ENCODE measurements at places on chromosomes 2 and 18. TPM values are rescaled to one million over a fixed set of nuclear protein-coding genes. Genes with fewer than 3 reads are reported as not detected.

TMEM17 gene
- 0.42 TPM for total RNA-seq

LYPD1 gene
- 0.28 TPM for total RNA-seq

GNLY gene
- 1.5 TPM for total RNA-seq

CIDEA gene
- total RNA-seq = not detected

LYPD6B gene
- total RNA-seq = not detected

CCDC68 gene
- total RNA-seq = 10.1 TPM

COL4A3 gene
- 36.7 TPM for total RNA-seq

LCT gene
- not detected for total RNA-seq

NAT8 gene
- total RNA-seq = not detected

IDH1 gene
- total RNA-seq = 40.9 TPM

ZNF521 gene
- 8.0 TPM for total RNA-seq

DUSP11 gene
- 34.8 TPM for total RNA-seq

COLEC11 gene
- 9.4 TPM for total RNA-seq

GRCh38 chr2:129248198-129248597 is 731.3 kb upstream of the RAB6C start:
- DNase-seq = no peak
- no peaks in the 10 kb centered on the region for H3K27me3 ChIP-seq
- no peaks in the 10 kb centered on the region for H3K4me1 ChIP-seq
- H3K4me3 ChIP-seq = no peak overlapping the region
- no peak overlapping the region for H3K27ac ChIP-seq

GRCh38 chr2:206937555-206937954 is 1.8 kb upstream of the CPO start:
- peaks cover 13% of the 10 kb centered on the region for H3K4me1 ChIP-seq
- H3K36me3 ChIP-seq = no peaks in the 10 kb centered on the region
- no peak for DNase-seq
- no peak overlapping the region for H3K4me3 ChIP-seq
- H3K27me3 ChIP-seq = no peaks in the 10 kb centered on the region

DNA sequence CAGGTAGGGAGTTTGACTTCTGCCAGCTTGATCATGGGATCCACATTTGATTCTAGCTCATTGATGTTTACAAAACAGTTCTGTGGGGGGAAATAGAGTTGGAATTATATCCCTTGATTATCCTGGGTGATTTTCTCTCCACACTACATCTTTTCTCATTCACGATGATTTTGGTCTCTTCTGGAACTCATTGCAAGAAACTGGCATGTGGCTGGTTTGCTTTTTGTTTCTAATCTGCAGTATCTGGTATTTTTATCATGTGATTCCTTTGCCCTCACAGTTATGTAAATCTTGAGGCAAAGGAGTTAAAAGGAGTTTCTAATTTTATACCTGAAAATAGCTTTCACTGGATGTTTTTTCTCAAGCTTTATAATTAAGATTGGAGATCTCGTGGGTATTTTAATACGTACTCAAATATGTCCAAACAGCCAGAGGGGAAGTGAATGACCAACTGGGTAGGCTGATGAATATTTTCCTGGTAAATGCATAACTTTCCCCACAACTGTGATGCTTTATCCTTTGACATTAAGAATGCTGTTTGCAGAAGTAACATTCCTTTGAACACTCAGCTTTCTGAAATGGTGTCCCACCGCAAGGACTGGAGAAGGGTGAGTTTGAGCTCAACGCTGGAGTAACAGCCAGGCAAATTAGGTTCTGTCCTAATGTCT is 502.9 kb upstream of the ZEB2 start:
- DNase-seq = no peak
- no peaks in the 10 kb centered on the region for H3K36me3 ChIP-seq
- H3K4me3 ChIP-seq = peak overlapping the region; percentile 58
- H3K4me1 ChIP-seq = peaks cover 24% of the 10 kb centered on the region
- H3K27ac ChIP-seq = peak overlapping the region; percentile 52

- H3K27ac ChIP-seq = no peak overlapping the region
- DNase-seq = no peak
- no peaks in the 10 kb centered on the region for H3K36me3 ChIP-seq
- H3K27me3 ChIP-seq = no peaks in the 10 kb centered on the region
- H3K4me3 ChIP-seq = no peak overlapping the region
Observed at GRCh38 chr2:141871913-141872634, 258.7 kb downstream of the LRP1B start.

DNA sequence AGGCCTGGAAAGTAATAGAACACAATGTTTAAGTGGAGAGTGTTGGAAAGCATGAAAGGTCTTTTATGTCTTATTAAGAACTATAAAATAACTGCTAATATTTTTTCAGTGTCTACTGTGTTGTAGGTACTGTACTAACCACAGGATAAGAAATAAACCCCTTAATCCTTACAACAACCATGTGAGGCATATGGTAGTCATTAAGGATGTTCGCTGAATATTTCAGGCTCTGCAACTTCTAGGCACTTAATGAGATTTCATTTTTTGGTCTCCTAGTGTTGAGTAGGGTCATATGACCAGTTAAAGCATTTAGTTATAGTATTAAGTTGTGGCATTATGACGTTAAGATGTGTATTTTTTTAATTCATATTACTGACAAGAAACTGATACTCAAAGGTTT is 346.6 kb upstream of the KCNH7 start:
- H3K4me1 ChIP-seq = no peaks in the 10 kb centered on the region
- no peaks in the 10 kb centered on the region for H3K27me3 ChIP-seq
- H3K4me3 ChIP-seq = no peak overlapping the region
- no peak for DNase-seq

DNA sequence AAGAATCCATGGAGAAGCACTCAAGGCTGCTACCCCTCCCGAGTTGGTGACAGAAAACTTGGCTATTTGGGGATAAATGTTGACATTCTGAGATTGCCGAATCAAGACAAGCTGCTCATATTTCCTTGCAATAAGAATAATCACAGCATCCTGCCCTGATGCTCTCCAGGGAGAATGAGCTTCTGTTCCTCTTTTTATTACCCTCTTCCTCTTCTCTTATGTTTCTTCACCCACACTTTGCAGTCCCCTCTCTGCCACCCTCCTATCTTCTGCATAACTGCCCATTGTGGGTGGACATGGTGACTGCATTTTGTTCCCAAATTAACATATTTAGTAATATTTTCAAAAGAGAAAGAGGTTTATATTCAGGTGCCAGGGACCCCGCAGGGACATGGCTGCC is 11.9 kb upstream of the MSGN1 start:
- H3K36me3 ChIP-seq = no peaks in the 10 kb centered on the region
- H3K4me3 ChIP-seq = no peak overlapping the region
- H3K27ac ChIP-seq = no peak overlapping the region
- H3K4me1 ChIP-seq = no peaks in the 10 kb centered on the region

- H3K27me3 ChIP-seq = no peaks in the 10 kb centered on the region
- DNase-seq = no peak
- no peak overlapping the region for H3K27ac ChIP-seq
- no peaks in the 10 kb centered on the region for H3K4me1 ChIP-seq
Observed at GRCh38 chr18:61173554-61173953, 159.7 kb upstream of the CDH20 start.

GRCh38 chr18:8351161-8351560 is 258.1 kb upstream of the RAB12 start:
- H3K27me3 ChIP-seq = no peaks in the 10 kb centered on the region
- H3K4me3 ChIP-seq = no peak overlapping the region
- no peak for DNase-seq
- no peaks in the 10 kb centered on the region for H3K4me1 ChIP-seq
- no peaks in the 10 kb centered on the region for H3K36me3 ChIP-seq
- H3K27ac ChIP-seq = no peak overlapping the region

- no peak for DNase-seq
- H3K27me3 ChIP-seq = no peaks in the 10 kb centered on the region
- H3K4me1 ChIP-seq = peaks cover 23% of the 10 kb centered on the region
- no peaks in the 10 kb centered on the region for H3K36me3 ChIP-seq
- no peak overlapping the region for H3K27ac ChIP-seq
Observed at GRCh38 chr2:154694881-154695280, 3.6 kb upstream of the KCNJ3 start.

DNA sequence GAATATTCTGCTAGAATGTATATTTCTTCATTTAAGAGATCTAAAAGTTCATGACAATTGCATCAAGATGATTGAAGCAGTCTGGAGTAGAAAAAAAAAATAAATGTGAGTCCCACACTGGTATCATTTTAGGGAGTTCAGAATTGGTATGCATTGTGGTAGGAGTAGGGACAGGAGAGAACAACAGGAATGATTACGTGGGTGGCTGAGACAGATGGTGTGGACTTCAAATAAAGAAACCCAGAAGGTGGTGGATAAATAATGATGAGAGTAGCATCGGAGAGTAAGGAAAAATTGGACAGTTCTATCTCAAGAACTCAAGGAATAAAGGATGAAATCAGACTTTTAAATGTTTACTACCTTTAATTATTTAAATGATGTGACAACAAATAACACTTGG is 289.6 kb downstream of the GALNT13 start:
- H3K27me3 ChIP-seq = no peaks in the 10 kb centered on the region
- no peaks in the 10 kb centered on the region for H3K4me1 ChIP-seq
- DNase-seq = no peak
- H3K27ac ChIP-seq = no peak overlapping the region

- no peak overlapping the region for H3K27ac ChIP-seq
- no peak overlapping the region for H3K4me3 ChIP-seq
- DNase-seq = no peak
- no peaks in the 10 kb centered on the region for H3K4me1 ChIP-seq
- H3K27me3 ChIP-seq = no peaks in the 10 kb centered on the region
Observed at GRCh38 chr2:228016402-228016801, 145.0 kb downstream of the DAW1 start.

GRCh38 chr18:50548160-50548559 is 11.7 kb upstream of the MAPK4 start:
- H3K4me3 ChIP-seq = no peak overlapping the region
- no peaks in the 10 kb centered on the region for H3K27me3 ChIP-seq
- no peaks in the 10 kb centered on the region for H3K36me3 ChIP-seq
- no peak for DNase-seq
- no peaks in the 10 kb centered on the region for H3K4me1 ChIP-seq

GRCh38 chr2:168539945-168540344 is 83.9 kb downstream of the CERS6 start:
- H3K36me3 ChIP-seq = no peaks in the 10 kb centered on the region
- DNase-seq = no peak
- no peak overlapping the region for H3K27ac ChIP-seq
- no peak overlapping the region for H3K4me3 ChIP-seq
- H3K27me3 ChIP-seq = no peaks in the 10 kb centered on the region

- peaks cover 31% of the 10 kb centered on the region for H3K4me1 ChIP-seq
- H3K36me3 ChIP-seq = no peaks in the 10 kb centered on the region
- no peaks in the 10 kb centered on the region for H3K27me3 ChIP-seq
- H3K4me3 ChIP-seq = peak overlapping the region; percentile 72
- H3K27ac ChIP-seq = no peak overlapping the region
Observed at GRCh38 chr2:154698721-154699574, 453 bp downstream of the KCNJ3 start.

DNA sequence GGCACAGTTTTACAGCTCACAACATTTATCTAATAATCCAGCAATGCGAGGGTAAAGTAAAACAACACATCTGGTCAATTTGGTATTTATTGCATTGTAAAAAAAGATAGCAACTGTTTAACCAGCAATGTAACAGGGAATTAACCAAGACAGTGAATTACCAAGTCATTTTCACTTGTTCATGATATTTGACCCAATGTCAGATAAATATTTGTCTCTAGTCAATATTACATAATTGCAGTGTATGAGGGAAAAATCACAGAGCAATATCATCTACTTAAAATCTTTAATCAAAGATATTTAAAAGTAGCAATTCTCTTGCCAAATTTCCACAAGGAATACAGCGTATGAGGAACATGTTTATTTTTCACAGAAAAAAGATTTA is 1265.1 kb upstream of the CHAC2 start:
- no peaks in the 10 kb centered on the region for H3K36me3 ChIP-seq
- no peak overlapping the region for H3K4me3 ChIP-seq
- no peak for DNase-seq
- H3K27me3 ChIP-seq = no peaks in the 10 kb centered on the region
- H3K27ac ChIP-seq = no peak overlapping the region
- H3K4me1 ChIP-seq = no peaks in the 10 kb centered on the region

GRCh38 chr2:235538144-235538639 is 44.3 kb downstream of the AGAP1 start:
- no peak overlapping the region for H3K27ac ChIP-seq
- no peak for DNase-seq
- no peak overlapping the region for H3K4me3 ChIP-seq
- no peaks in the 10 kb centered on the region for H3K27me3 ChIP-seq
- no peaks in the 10 kb centered on the region for H3K36me3 ChIP-seq

DNA sequence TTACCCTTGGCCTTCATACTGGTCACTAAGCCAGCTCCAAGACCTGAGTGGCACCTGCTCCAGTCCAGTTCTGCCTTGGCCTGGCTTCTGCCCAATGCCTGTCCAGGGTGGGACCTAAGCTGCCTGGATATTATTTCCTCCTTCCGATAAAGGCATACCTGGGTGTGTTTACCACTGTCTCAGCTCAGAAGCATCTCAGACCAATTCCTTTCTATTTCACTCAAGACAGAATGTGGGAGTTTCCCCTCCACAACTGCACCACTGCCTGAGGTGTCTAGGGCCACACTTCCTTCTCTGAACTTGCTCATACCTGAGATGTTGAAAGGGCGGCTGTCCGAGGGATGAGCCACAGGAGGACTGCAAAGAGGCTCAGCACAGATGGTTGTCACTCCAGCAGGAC is 18.4 kb upstream of the CAB39 start:
- H3K27me3 ChIP-seq = no peaks in the 10 kb centered on the region
- H3K27ac ChIP-seq = no peak overlapping the region
- peaks cover 4% of the 10 kb centered on the region for H3K4me1 ChIP-seq
- no peak overlapping the region for H3K4me3 ChIP-seq
- no peak for DNase-seq

DNA sequence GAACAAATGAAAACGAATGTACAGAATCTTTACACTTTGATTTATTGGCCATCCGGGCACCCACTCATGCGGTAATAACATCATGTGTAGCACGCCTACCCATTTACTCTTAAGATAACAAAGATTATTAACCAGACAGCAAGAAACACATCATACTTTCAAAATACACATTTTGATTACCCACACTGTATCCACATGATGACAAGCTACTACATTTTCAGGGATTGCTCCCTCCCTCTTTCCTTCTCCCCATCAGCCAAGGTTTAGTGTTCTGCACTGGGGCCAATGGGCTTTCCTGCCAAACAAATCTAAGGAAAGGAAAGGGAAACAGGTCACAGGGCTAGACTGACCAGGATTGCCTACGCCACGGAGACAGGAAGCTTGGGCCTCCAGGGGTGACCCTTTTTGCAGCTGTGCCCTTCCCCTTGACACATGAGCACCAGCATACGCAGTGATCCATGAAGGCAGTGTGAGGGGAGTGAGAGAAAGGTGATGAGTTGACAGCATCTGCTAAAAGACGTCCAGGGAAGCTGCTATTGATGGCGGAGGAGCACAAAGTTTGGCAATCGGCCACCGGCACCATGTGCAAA is 76.5 kb downstream of the ZNF521 start:
- H3K27ac ChIP-seq = no peak overlapping the region
- no peaks in the 10 kb centered on the region for H3K27me3 ChIP-seq
- DNase-seq = no peak
- no peak overlapping the region for H3K4me3 ChIP-seq
- no peaks in the 10 kb centered on the region for H3K4me1 ChIP-seq

- no peaks in the 10 kb centered on the region for H3K36me3 ChIP-seq
- no peaks in the 10 kb centered on the region for H3K4me1 ChIP-seq
- no peak overlapping the region for H3K4me3 ChIP-seq
Observed at GRCh38 chr2:121248766-121249343, 36.1 kb downstream of the TFCP2L1 start.

- no peak overlapping the region for H3K4me3 ChIP-seq
- no peak overlapping the region for H3K27ac ChIP-seq
- no peaks in the 10 kb centered on the region for H3K4me1 ChIP-seq
- H3K36me3 ChIP-seq = no peaks in the 10 kb centered on the region
- H3K27me3 ChIP-seq = no peaks in the 10 kb centered on the region
- DNase-seq = no peak
Observed at GRCh38 chr18:29596959-29597358, 1420.0 kb upstream of the CDH2 start.

All from thoracic aorta (tissue), 2 donors.